Stimulated activated CD4-positive, alpha-beta T cell treated with anti-CD3 and anti-CD28 coated beads, Interleukin-15, amount 100 ng/mL, for 1 hour (primary cell): ENCODE measurements at places on chromosomes 3 and 15.

DNA sequence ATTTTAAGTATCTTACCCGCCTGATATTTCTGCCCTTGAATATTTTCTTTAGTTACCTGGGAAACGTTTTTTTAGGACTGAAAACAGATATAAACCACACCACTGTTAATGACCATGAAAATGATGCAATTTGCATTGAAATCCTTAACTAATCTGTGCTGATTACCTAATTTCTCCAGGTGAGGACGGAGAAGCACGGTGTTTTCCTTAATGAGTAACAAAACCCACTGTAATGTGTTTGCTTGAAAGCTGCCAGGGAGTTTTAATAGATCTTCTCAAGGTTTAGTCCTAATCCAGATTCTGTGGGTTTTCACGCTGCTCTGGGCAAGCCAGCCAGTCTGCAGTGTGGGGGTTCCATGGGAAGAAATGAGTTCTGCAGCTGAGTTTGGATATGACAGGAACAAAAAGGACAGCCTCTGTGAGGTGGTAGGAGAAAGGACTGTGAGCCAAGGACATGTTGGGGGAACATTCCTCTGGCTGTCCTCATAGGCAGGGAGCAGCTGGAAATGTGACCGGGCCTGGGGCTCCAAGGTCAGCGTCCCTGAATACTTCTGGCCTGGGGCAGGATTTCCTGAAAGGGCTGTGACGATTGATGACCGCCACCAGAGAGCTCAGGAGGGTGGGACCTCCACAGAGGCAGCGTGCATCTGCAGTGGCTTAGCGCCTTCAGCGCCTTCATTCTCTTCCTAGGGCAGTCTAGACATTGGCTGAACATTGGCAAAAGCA lies 18.6 kb downstream of the THSD4 start:
- DNase-seq = no peak

GRCh38 chr3:80263260-80263659 lies 495.5 kb upstream of the ROBO1 start:
- DNase-seq = no peak

GRCh38 chr15:97030251-97030650 lies 699.8 kb downstream of the NR2F2 start:
- DNase-seq = no peak

- no peak for DNase-seq
Measured at GRCh38 chr15:59262316-59262715, 55.7 kb downstream of the LDHAL6B start.

DNA sequence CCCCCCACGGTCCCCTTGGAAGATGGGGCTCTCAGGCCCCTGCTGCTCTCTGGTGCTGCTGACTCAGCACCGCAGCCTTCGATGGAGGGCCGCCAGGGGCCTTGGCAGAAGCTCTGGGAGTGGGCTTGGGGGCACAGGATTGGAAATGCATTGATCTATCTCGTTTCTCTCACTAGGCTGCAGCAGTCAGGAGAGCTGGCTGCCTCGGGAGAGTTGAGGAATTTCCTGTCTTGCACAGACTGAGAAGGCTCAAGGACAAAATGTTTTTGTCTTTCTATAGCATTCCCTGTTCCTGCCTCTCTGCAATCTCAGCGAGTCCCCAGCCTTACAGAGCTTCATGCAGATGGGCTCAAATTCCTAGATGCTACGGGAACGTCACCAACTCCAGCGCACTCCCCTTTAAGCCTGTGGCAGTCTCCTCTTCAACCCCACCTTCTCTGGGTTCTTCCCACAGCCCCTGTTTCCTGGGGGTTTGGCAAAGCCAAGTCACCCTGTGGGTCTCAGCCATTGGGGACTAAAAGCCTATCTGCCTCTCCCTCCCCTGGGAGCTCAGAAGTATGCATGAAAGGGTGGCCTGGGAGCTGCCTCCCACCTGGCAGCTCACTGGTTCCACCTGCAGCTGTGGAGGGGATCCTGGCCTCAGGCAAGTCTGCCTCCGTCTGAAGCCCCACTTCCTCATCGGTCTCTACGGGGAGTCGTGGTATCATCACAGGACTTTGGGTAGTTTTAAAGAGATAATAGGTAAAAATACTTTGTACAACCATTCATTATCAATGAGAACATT lies 127.4 kb upstream of the HACD2 start:
- DNase-seq = no peak

- DNase-seq = no peak
Measured at GRCh38 chr3:170437696-170438407, 19.2 kb downstream of the CLDN11 start.

DNA sequence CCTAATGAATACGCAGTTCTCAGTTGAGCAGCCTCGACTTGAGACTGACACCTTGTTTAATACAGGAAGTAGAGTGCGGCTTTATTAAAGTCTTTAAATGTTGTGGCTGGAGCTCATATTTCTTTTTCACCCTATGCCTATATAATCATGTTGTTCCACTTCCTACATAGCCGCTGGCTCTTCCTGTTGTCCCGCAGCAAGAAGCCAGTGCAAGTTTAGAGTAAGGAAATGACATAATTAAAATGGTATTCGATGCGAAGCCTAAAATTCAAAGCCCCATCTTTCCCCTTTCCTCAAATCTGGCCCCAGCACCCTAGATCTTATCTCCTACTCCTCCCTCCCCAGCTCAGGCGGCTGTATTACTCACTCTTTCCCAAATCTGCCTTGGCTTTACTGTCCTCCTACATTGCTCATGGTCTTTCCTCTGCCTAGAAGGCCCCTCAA lies 7.5 kb upstream of the PHLDB2 start:
- DNase-seq = no peak

- no peak for DNase-seq
Measured at GRCh38 chr15:98003996-98004395, 43.5 kb downstream of the ARRDC4 start.

GRCh38 chr3:11452885-11453847 lies 181.0 kb downstream of the ATG7 start:
- DNase-seq = no peak

GRCh38 chr3:138065949-138066348 lies 49.5 kb downstream of the DZIP1L start:
- DNase-seq = no peak

GRCh38 chr15:51054535-51054934 lies 40.2 kb downstream of the TNFAIP8L3 start:
- DNase-seq = no peak

DNA sequence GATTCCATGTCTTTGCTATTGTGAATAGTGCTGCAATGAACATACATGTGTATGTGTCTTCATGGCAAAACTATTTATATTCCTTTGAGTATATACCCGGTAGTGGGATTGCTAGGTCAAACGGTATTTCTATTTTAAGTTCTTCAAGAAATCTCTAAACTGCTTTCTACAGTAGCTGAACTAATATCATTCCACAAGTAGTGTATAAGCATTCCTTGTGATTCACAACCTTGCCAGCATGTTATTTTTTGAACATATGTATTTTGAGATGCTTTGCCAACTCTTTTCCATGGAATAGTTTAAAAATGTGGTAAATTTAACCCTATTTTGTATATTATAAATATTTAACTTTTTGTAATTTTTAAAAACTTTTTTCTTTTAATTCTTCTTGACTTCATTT lies 592.7 kb upstream of the NAALADL2 start:
- DNase-seq = no peak

DNA sequence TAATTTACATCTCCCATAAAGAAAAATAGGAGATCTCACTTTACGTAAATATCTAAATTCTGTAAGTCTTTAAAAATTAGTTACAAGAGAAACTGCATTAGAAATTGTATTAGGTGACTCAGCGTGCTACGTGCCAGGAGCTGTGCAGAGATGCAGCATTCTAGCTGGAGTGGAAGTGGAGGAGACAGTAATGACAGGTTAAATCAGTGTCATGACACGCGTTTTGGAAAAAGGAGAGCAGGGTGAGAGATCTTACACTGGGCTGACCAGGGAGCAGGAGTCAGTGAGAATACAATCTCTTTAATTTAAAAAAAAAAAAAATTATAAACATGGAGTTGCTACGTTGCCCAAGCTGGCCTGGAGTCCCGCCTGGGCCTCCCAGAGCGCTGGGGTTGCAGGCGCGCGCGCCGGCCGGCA lies 635 bp downstream of the TUBGCP5 start:
- no peak for DNase-seq

DNA sequence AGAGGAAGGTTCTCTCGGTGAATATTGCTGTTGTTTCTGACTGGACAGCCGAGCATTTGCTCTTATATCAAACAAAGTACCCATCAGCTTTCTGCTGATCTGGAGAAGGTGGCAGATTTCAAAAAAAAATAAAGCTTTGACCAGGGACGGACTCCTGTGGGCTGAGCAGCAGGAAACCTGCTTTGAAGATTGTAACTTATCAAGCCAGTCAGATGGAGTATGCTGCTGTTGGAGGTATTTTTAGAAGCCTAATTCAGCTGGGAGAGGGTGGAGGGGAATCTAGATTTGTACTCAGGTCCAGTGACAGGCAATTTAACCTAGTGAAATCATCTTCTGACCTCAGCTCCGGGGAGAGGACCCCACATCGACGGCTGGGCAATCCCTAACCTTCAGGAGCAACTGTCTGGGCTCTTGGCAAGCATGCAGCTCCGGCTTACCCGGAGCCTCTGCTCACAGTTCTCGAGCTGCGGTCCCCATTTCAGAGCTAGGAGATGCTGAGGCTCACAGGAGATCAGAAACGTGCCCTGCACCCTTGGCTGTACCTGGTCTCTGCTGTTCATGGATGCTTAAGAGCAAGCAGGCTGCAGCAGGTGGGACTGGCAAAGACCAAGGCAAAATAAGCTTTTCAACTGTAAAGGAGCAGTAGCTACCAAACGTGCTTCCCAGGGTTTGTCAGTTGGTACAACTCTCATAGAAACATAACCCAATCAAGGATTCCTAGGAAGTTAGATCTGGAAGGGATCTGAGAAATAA lies 89.3 kb upstream of the ST8SIA2 start:
- DNase-seq = no peak

DNA sequence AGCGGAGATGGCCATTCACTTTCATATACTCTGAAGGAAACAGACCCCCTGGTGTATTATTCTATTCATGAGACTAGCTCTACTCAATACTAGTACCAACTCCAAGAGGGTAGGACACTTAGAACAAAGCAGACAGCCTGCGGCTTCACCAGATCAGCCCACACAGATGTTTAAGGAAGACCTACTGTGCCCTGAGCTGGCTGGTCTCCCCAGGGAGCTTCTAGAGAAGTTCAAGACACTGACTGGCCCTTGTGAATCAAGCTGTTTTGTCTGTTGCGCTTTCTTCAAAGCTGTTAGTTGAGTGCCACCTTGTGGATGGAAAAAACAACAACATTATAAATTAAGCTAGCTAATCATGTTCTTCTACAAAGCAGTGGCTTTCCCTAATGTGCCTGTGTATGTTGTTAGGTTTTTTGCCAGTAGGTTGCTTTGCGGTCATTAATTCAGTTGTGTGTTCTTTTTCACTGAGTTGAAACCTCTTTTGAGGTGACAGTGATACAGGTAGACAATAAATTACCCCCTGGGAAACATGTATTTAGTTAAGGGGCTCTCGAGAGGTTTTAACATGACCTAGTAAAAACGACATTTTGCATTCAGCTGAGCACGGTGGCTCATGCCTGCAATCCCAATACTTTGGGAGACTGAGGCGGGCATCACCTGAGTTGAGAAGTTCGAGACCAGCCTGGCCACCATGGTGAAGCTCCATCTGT lies 64.2 kb upstream of the MYZAP start:
- DNase-seq = no peak

- no peak for DNase-seq
Measured at GRCh38 chr3:111227216-111227615, 155.6 kb downstream of the NECTIN3 start.

- no peak for DNase-seq
Measured at GRCh38 chr15:94205366-94205765, 26.0 kb upstream of the MCTP2 start.

DNA sequence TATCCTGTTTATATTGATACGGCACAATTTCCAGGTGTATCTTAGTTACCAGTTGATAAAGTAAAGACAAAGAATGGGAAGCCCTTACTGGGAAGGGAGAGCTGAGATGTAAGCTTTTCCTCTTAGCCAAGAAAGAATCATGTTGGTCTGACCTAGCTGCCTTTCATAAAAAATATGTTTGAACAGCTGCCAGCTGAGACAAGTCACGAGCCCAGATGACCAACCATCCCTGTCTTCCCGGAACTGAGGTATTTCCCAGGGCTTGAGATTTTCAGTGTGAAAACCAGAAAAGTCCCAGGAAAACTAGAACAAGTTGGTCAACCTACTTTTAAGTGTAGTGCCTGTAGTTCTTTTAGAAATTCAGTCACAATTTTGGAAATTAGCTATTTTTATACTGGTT lies 3.6 kb upstream of the MYH15 start:
- no peak for DNase-seq

- DNase-seq = no peak
Measured at GRCh38 chr15:94587113-94587512, 355.8 kb downstream of the MCTP2 start.

DNA sequence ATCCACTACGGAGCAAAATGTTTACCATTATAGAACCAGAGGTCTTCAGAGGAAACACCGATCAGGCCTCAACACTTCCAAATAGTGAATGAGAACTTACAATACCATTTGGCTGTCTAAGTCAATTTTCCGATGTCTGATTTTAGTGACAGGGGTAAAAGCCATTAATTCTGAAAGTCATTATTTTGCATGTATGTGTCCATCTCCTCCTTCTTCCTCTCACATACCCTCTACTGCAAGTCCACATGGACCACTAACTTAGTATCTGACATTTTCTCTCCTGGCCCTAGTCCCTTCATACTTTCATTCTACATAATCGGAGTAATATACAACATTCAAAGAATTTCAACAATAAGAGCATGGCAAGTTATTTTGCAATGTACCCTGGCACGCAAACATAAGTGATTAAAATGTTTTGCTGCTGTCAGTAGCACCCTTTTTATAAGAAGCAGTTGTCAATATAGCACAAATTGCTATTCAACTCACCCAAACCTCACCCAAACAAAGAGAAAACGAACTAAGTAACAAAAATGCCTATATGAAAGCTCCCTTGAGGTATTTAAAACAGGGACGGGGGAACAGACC lies 1.9 kb downstream of the TOP2B start:
- DNase-seq = no peak

DNA sequence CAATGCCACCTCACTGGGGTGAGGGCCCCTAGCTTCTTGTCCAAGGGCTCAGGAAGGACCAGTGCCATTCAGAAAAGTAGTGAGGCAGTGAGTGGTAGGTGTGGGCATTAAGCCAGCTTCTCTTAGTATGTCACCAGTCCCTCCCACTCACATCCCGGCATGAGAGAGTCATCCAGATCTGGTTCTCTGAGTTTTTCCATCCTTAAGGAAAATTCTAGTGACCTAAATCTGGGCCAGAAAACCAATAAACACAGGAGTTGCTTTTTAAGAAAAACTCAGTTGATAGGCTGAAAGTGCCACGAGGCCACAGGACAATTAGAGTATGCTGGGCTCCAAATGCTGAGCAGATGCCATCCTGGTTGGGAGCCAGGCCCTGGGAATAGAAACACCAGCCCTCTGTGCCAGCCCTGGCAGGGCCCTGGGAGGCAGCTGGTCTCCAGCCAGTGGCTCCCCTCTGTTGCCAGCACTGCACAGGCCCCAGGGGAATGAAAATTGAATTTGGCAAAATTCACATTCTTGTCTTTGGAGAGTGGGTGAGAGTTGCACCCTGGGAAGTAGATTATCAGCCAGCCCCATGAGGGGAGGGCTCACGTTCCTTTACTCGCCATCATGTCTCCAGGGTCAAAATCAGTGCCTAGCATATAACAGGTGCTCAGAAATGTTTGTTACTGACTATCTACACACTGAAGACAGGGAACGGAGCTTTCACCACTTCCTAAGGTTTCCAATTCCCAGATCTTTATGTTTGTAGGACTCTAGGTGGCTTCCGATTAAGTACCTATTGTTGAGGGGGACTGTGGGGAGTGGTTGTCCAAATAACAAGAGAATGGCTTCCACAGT lies 52.8 kb downstream of the FAM43A start:
- DNase-seq = no peak
